ENCODE measurements at places on chromosomes 4 and X.

DNA sequence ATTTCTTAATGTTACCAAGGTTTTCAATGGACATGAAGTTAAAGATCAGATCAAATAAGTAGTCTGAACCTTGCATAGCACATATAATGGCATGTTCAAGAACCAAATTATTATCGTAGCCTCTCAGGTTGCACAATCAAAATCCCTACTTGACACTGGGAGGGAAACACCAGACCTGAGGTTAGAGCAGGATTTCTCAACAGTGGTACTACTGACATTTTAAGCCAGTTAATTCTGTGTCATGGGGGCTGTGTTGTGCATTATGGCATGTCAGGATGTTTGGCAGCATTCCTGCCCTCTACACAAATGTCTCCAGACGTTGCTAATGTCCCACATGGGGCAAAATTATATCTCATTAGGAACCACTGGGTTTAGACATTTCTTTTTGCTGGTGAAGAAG, 20.8 kb downstream of the RLIM start:
- DNase-seq: no peak

DNA sequence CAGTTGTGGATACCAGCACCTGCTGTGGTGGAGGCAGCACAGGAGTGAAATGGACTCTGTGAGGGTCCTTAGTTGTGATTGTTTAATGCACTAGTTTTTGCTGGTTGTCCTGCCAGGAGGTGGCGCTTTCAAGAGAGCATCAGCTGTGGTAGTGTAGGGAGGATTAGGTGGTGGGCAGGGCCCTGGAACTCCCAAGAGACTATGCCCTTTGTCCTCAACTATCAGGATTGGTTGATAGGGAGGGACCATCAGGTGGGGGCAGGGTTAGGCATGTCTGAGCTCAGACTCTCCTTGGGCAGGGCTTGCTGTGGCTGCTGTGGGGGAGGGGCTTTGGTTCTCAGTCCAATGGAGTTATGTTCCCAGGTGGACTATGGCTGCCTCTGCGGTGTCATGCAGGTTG, 121.9 kb downstream of the RRAGB start:
- DNase-seq: no peak

DNA sequence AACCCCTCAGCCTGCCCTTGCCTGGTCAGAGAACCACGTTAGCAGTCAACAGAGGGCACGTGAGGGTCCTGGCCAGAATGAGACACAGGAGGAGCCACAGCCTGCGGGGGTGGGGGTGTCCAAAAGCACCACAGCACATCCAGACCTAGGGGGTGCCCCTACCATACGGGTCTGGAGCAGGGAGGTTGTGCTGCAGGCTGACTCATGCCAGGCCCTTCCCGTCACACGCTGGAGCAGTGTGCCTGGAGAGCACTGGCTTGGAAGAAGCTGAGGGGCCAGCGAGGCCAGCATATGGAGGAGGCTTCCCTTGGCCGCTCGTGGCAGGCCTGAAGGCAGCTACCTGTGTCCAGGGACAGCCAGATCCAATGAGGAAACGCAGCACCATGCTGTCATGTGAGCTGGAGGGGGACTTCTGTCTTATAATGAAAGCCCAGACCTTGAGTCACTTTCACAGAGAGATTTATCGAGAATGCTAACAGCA, 1.5 kb upstream of the IRAK1 start:
- DNase-seq: no peak

- DNase-seq: no peak
These were observed 148.1 kb downstream of the PLS3 start for GRCh38 chrX:115709039-115709438.

GRCh38 chrX:2504706-2505332, 4.0 kb upstream of the DHRSX start:
- no peak for DNase-seq

GRCh38 chr4:2834001-2834921, 9.4 kb upstream of the ADD1 start:
- DNase-seq: no peak

GRCh38 chrX:18065956-18066355, 154.7 kb downstream of the BEND2 start:
- no peak for DNase-seq

DNA sequence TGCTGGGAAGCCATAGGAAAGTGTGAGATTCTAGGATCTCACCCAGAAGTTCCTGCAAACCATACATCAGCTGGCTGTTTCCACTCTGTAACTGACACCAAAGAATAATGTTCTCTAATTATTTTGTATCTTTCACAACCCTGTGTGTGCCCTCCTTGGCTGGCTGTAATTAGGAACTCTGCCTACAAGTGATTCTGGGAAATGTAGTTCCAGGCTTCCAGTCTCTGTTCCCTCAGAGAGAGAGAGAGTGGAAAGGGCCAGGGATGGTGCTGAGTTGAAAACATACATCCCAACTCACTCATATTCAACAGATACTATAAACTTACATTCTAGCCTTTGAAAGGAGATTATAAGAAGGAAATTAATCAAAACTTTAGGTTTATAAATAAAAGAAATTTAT, 57.5 kb upstream of the C1QTNF7 start:
- no peak for DNase-seq

DNA sequence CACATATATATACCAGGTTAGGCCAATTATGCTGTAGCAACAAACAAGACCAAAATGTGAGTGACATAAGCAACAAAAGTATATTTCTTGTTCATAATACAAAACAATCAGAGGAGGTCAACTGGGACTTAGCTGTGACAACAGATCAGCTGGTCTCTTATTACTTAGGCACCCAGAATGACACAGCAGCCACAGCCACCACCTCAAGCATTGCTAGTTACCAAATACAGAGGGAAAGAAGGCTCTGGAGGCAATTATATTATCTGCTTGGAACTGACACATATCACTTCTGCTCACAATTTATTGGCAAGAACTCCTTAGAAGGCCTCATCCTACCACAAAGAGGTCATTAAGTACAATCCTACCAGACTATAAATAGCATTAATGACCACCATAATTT, 15.2 kb downstream of the ATOH1 start:
- DNase-seq: no peak

- DNase-seq: no peak
These were observed 151.9 kb upstream of the RPS6KA3 start for GRCh38 chrX:20418379-20419150.

GRCh38 chrX:155188786-155189185, 27.5 kb upstream of the VBP1 start:
- DNase-seq: no peak

- no peak for DNase-seq
These were observed 126.1 kb downstream of the PTTG2 start for GRCh38 chr4:38086151-38086848.

DNA sequence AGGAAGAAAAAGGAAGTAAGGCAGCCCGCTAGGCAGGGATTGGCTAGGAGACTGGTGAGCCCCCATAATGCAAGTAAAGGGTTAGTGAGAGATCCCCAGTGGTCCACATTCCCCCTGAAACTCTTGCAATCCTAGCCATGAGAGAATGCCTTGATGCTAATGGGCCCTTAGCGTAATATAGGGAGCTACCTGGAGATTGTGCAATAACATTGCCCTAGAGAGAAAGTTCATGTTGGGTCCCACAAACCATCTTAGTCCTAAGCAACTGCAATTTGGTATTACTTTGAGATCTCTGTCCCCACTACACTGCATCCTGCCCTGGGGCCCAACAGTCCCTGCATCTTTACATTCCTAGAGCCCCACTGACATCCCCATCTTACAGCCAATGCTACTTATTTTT, 188.5 kb downstream of the KLHL4 start:
- DNase-seq: no peak

GRCh38 chr4:40621229-40621591, 8.5 kb downstream of the RBM47 start:
- no peak for DNase-seq

DNA sequence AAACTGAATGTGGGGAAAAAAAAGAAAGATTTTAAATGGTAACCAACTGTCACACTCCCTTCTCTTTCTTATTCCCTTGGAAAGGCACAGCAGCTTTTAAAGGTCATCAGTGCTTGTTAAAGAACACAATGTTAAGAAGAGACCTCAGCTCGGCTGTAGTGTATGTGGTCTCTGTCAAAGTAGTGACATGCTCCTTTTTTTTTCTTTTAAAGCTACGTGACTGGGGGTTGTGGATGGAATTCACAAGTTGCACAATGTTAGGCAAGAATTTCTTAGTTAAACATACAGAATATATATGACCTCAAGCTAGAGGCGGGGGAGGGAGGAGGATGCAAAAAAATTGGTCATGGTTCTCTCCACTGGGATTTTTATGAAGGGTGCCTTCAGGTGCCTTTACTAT, 45.6 kb downstream of the OCRL start:
- DNase-seq: no peak

DNA sequence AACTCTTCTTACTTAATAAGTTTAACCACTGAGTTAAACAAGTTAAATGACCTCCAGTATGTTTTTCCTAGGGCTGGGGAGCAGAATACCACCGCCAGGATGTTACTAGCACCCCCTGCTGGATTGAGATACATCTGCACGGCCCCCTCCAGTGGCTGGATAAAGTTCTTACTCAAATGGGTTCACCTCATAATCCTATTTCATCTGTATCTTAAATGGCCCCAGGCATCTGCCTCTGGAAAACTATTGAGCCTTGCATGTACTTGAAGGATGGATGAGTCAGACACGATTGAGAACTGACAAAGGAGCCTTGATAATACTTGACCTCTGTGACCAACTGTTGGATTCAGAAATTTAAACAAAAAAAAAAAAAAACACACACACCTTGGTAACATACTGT, 61.5 kb upstream of the MMAA start:
- DNase-seq: peak; percentile 22

- DNase-seq: no peak
These were observed 97.3 kb upstream of the DDX3X start for GRCh38 chrX:41236629-41237028.

DNA sequence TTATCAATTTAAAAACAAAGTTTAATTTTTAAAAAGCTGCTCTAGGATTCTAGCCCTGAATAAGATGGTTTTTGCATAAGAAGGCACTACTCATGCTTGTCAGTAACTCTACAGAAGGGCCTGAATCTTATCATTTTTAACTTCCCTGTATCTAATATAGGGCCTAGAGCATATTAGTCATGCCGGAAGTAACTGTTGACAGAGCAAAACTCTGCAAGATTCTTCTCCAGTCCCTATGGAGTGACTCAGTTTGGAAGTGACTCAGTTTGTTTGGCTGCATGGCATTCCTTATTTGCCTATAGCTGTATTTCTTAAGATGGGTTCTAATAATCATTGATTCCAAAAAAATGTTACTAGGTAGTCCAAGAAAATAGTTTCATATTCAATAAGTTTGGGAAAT, 431.8 kb upstream of the HTR2C start:
- no peak for DNase-seq

- DNase-seq: no peak
These were observed 8.5 kb downstream of the SLC25A43 start for GRCh38 chrX:119407681-119408080.

DNA sequence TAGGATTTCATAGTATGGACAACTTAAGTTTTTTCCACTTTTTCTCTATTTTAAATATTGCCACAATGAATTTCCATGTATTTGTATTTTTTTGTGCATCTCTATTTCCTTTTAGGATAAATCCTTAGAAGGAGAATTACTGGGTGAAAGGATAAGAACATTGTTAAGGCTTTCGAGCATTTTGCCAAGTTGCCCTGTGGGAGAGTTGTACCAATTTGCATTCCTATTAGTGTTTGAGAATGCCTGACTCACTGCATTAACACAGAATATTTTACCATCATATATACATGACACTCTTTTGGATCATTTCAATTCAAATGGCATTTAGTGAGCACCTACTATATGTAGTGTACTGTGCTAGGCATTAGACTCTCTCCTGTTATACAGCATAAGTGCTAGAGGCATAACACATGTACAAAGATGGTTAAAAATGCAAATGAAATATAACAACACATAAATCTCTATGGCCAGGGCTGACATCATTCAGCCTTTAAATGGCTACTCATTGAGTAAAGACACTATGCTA, 57.0 kb downstream of the PLAC1 start:
- no peak for DNase-seq

DNA sequence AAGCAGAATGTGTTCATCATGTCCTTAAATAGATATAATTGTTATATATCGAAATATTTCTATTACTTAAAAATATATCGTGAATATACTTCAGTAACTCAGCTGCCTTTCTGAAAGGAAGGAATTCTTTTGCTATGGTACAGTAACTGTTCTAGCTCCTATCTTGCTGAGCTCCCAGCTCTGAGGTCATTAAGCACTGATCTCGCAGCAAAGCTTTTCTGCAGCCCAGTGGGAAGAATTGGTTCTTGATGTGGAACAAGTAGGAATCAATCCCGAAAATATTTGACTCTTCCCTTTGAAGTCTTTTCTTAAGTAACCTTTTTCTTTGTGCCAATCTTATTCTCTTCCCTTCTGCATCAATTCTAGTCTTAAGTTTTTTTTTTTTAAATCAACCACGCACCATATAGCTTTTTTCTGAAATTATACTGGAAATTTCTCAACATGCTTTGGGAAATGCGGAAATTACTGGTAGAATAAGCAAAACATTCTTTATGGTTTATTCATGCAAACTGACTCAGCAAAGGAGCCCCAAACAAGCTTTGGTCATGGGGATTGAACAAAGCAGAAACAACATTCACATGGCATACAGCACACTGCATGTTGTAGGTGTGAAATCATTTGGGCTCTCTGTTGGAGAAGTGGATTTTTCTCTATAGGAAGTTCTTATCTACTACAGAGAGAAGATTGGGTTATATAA, 428.9 kb upstream of the GNPDA2 start:
- no peak for DNase-seq

GRCh38 chr4:66062044-66062443, 391.8 kb upstream of the EPHA5 start:
- no peak for DNase-seq

DNA sequence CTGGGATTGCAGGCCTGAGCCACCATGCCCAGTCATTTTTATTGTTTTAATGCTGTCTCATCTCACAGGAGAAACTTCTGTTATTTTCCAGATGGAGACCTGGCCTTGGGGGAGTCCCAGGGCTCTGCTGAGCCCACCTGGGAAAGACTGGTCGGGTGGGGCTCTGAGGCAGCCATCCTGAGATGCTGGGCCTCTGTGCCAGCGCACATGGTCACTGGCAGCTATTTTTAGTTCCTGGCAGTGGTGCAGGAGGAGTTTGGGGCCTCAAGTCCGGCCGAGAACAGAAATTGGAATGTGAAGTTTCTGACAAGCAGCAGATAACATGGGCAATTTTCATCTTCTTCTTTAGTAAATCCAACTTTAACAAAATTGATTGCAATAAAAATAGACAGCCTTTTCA, 44.5 kb downstream of the SORCS2 start:
- no peak for DNase-seq

- DNase-seq: no peak
These were observed 148.6 kb upstream of the FMR1 start for GRCh38 chrX:147763131-147763530.

DNA sequence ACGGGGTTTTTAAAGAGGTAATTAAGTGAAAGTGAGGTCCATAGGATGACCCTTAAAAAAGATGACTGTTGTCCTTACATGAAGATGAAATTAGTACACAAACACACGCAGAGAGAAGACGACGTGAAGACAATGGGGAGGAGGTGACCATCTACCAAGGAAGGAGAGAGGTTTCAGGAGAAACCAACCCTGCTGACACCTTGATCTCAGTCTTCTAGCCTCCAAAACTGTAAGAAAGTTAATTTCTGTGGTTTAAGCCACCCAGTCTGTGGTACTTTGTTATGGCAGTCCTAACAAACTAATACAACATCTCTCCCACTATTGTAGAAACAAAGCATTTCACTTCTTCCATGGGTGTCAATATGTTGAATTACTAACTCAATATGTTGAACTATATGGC, 139.6 kb upstream of the ATOH1 start:
- no peak for DNase-seq

Data from stimulated activated CD8-positive, alpha-beta memory T cell treated with anti-CD3 and anti-CD28 coated beads, Interleukin-4, amount 100 ng/mL, for 24 hours (primary cell).